ENCODE measurements at places on chromosomes 6 and 20. TPM values are rescaled to one million over a fixed set of nuclear protein-coding genes. Genes with fewer than 3 reads are reported as not detected.
A peak's percentile ranks its signal among the peaks of the same experiment; 100 is the strongest.

GRCh38 chr6:110949679-110950285, 8.7 kb upstream of the GTF3C6 start:
- peak; percentile 60 for DNase-seq
- no peak overlapping the region for H3K4me3 ChIP-seq
- no peak overlapping the region for H3K27ac ChIP-seq
- no peaks in the 10 kb centered on the region for H3K36me3 ChIP-seq
- H3K27me3 ChIP-seq: no peaks in the 10 kb centered on the region

DNA sequence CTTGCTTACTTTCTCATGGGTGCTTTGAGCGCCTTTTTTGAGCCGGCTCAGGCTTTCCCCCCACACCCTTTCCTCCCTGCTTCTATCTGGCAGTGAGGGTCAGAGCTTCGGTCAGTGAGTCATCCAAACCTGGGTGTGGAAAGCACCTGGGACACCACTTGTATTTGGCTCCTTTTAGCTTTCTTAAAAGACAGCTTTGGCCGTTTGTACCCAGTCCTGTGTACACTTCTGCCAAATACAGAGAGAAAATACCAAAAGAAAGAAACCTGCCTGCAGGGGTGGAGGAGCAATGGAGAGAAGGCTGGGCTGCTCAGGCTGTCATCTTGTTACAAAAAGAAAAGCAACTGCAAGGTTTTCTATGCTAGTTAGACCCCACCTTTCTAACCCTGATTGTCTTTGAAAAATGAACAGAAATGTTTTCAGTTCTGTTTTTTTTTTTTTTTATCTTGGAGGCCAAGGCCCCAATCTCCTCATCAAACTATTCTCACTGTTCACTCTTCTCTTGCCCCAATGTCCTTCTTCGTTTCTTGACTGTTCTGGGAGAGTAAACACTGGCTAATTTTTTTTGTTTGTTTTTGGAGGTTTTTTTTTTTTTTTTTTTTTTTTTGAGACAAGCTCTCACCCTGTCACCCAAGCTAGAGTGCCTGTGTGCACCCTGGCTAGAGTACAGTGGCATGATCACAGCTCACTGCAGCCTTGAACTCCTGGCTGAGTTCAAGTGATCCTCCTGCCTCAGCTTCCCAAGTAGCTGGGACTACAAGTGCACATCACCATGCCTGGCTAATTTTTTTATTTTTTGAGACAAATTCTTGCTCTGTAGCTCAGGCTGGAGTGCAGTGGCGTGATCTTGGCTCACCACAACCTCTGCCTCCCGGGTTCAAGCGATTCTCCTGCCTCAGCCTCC, 76.4 kb downstream of the SSR1 start:
- peaks cover 5% of the 10 kb centered on the region for H3K4me1 ChIP-seq
- DNase-seq: no peak
- no peak overlapping the region for H3K4me3 ChIP-seq

- no peaks in the 10 kb centered on the region for H3K4me1 ChIP-seq
- H3K27ac ChIP-seq: no peak overlapping the region
- H3K36me3 ChIP-seq: no peaks in the 10 kb centered on the region
- no peak for DNase-seq
- no peaks in the 10 kb centered on the region for H3K27me3 ChIP-seq
Observed at GRCh38 chr20:6780433-6781190, 13.1 kb downstream of the BMP2 start.

DNA sequence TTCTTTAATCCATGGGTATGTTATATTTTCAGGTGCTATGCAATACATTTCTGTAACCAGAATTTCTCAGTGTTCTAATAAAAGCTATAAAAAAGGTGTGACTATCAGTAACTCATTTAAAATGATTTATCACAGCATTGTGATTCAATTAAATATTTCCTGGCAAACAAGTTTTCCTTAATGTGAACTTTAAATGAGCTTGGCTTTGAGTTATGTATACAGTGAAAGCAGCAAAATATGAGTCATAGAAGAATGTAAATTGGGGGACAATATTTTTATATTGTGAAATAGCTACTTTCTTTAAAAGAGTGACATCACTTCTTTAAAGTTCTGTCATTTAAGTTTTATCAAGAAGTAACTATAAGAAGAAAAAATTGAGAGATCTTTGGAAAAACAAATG, 484.9 kb upstream of the MAN1A1 start:
- no peaks in the 10 kb centered on the region for H3K36me3 ChIP-seq
- no peaks in the 10 kb centered on the region for H3K27me3 ChIP-seq
- no peak overlapping the region for H3K4me3 ChIP-seq
- DNase-seq: no peak
- H3K4me1 ChIP-seq: no peaks in the 10 kb centered on the region
- H3K27ac ChIP-seq: no peak overlapping the region

- DNase-seq: no peak
- no peaks in the 10 kb centered on the region for H3K27me3 ChIP-seq
- H3K4me1 ChIP-seq: no peaks in the 10 kb centered on the region
- no peak overlapping the region for H3K4me3 ChIP-seq
- no peak overlapping the region for H3K27ac ChIP-seq
Observed at GRCh38 chr6:75532521-75532920, 38.9 kb upstream of the FILIP1 start.

- H3K27ac ChIP-seq: no peak overlapping the region
- no peaks in the 10 kb centered on the region for H3K27me3 ChIP-seq
Observed at GRCh38 chr6:147418523-147418922, 90.0 kb upstream of the SAMD5 start.

DNA sequence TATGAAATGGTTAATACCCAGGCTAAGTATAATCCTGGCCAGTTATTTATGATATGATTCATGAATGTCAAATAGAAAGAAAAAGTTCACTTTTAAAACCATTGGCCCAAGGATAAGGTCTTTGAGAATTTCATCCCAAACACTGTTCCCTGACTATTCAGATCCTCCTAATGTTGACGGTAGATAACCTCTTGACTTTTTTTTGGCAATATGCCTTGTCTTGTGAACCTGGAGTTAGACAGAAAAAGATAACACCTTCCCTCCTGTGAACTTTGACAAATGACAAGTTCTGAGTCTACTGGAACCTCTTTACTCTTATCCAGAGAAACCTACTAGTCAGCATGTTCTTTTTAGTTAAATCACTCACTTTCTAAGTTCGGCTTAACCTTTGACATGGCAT, 166.8 kb upstream of the PREP start:
- no peak for DNase-seq
- no peaks in the 10 kb centered on the region for H3K36me3 ChIP-seq
- H3K27me3 ChIP-seq: no peaks in the 10 kb centered on the region
- no peaks in the 10 kb centered on the region for H3K4me1 ChIP-seq
- H3K27ac ChIP-seq: no peak overlapping the region

GRCh38 chr6:92174398-92175073, 1244.8 kb downstream of the EPHA7 start:
- no peak overlapping the region for H3K27ac ChIP-seq
- H3K4me3 ChIP-seq: no peak overlapping the region

DNA sequence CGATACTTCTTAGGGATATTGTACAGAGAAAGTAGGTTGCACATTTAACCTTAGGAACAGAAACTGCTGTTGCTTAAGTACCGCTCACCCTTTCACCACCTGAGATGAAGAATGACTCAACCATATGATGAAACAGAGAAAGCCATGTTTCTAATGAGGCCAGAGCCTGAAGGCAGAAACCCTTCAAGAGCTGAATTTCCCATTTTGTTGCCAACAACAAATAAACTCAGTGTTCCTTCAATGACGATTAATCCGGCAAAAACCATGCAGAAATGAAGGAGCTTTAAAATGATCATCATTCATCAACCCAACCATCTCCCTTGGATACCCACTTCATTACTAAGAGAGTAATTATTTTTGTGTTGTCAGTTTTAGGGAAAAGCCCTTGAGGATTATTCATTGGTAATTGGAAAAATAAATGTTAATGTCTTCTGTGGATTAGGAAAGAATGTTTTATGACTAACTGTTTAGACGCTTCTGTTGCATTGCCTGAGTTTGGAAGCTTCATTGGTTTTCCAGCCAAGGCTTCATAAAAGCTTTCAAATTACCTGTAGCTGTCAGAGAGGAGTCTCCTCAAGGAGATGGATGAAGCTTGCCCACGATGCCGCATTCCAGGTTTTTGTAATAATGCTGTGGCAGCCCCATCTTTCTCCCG, 112.1 kb upstream of the IYD start:
- H3K4me1 ChIP-seq: no peaks in the 10 kb centered on the region
- H3K36me3 ChIP-seq: no peaks in the 10 kb centered on the region
- no peak overlapping the region for H3K4me3 ChIP-seq
- DNase-seq: no peak
- H3K27me3 ChIP-seq: peaks cover 3% of the 10 kb centered on the region

DNA sequence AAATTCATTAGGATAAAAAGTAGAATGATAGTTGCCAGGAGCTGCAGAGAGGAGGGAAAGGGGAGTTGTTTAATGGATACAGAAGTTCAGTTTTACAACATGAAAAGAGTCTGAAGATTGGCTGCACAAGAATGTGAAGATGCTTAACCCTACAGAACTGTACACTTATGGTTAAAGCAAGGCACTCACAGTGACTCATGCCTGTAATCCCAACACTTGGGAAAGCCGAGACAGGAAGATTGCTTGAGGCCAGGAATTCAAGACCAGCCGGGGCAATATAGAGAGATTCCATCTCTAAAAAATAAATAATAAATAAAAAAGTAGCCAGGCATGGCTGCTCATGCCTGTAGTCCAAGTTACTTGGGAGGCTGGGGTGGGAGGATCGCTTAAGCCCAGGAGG, 174.0 kb downstream of the TASP1 start:
- no peaks in the 10 kb centered on the region for H3K27me3 ChIP-seq
- H3K36me3 ChIP-seq: no peaks in the 10 kb centered on the region
- no peak for DNase-seq
- no peak overlapping the region for H3K4me3 ChIP-seq

GRCh38 chr6:138289739-138290138, 71.4 kb upstream of the PBOV1 start:
- no peaks in the 10 kb centered on the region for H3K36me3 ChIP-seq
- no peak overlapping the region for H3K27ac ChIP-seq
- no peak for DNase-seq
- no peak overlapping the region for H3K4me3 ChIP-seq
- H3K27me3 ChIP-seq: no peaks in the 10 kb centered on the region

GRCh38 chr20:59648466-59649070, 44.2 kb downstream of the PHACTR3 start:
- no peak overlapping the region for H3K4me3 ChIP-seq
- peaks cover 7% of the 10 kb centered on the region for H3K27me3 ChIP-seq
- H3K27ac ChIP-seq: no peak overlapping the region
- H3K4me1 ChIP-seq: no peaks in the 10 kb centered on the region
- no peak for DNase-seq

DNA sequence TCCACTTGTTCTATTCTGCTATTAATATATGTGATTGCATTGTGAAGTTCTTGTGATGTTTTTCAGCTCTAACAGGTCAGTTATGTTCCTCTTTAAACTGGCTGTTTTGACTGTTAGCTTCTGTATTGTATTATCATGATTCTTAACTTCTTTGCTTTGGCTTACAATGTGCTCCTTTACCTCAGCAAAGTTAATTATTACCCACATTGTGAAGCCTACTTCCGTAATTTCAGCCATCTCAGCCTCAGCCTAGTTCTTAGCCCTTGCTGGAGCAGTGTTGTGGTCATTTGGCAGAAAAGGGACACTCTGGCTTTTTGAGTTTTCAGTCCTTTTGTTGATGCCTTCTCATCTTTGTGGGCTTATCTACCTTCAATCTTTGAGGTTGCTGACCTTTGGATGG, 440.2 kb downstream of the TBC1D32 start:
- no peaks in the 10 kb centered on the region for H3K36me3 ChIP-seq
- no peaks in the 10 kb centered on the region for H3K4me1 ChIP-seq
- H3K27me3 ChIP-seq: no peaks in the 10 kb centered on the region
- no peak overlapping the region for H3K27ac ChIP-seq

GRCh38 chr6:17932330-17932852, 55.0 kb downstream of the KIF13A start:
- no peak overlapping the region for H3K27ac ChIP-seq
- DNase-seq: peak; percentile 7
- H3K36me3 ChIP-seq: no peaks in the 10 kb centered on the region
- H3K27me3 ChIP-seq: peaks cover 3% of the 10 kb centered on the region
- no peak overlapping the region for H3K4me3 ChIP-seq

DNA sequence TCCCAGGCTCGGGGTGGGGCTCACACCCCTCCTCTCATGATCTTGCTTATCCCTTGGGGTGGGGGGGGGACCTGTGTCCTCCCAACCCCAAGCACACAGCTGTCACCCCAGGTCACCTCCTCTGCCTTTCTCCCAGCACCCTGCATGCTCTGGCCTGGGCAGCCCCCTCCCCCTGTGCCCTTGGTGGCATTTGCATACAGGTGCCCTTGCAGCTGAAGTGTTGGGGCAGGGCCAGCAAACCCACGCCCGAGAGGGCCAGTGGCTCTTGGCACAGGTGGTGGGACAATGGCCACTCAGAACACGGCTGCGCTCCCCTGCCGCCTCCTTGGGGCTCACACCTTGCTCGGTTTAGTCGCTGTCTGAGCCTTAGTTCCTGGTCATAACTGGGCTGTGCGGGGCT, 11.3 kb upstream of the MYT1 start:
- H3K4me1 ChIP-seq: no peaks in the 10 kb centered on the region
- no peak for DNase-seq
- no peak overlapping the region for H3K27ac ChIP-seq
- no peaks in the 10 kb centered on the region for H3K36me3 ChIP-seq

DNA sequence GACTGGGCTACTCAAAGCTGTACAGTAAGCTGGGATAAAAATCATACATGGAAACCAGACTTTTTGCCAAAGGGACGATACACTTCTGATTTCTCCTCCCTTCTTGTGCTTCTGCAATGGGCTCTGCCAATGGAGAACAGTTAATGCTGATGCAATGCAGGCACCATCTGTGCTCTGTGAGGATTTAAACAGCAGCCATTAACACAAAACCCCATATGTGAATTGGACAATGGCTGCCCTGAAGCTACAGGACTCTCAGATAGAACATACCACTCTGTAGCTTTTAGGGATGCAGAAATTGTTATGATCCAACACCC, 71.9 kb downstream of the GJA10 start:
- no peak for DNase-seq
- H3K36me3 ChIP-seq: peaks cover 9% of the 10 kb centered on the region
- no peaks in the 10 kb centered on the region for H3K4me1 ChIP-seq
- H3K27ac ChIP-seq: no peak overlapping the region

- no peaks in the 10 kb centered on the region for H3K27me3 ChIP-seq
- H3K36me3 ChIP-seq: no peaks in the 10 kb centered on the region
- H3K27ac ChIP-seq: no peak overlapping the region
- DNase-seq: peak; percentile 62
- peaks cover 7% of the 10 kb centered on the region for H3K4me1 ChIP-seq
Observed at GRCh38 chr6:136226027-136226673, 24.0 kb downstream of the MTFR2 start.

- no peaks in the 10 kb centered on the region for H3K27me3 ChIP-seq
- no peak overlapping the region for H3K27ac ChIP-seq
- H3K4me1 ChIP-seq: peaks cover 5% of the 10 kb centered on the region
- no peak for DNase-seq
Observed at GRCh38 chr6:41768545-41769308, 11.0 kb downstream of the FRS3 start.

Gene TRDN
- total RNA-seq: not detected

Gene LY6G6C
- not detected for total RNA-seq

Gene PLCB4
- 0.06 TPM for total RNA-seq

Gene KHDC1L
- total RNA-seq: not detected

Gene SLPI
- total RNA-seq: not detected

Gene MED23
- 59.5 TPM for total RNA-seq

Gene FOXS1
- not detected for total RNA-seq

Gene RIMS1
- total RNA-seq: not detected

Gene PNLDC1
- total RNA-seq: 0.14 TPM

Gene KCNG1
- not detected for total RNA-seq

Gene TRERF1
- total RNA-seq: 31.0 TPM

Gene VGLL2
- total RNA-seq: not detected
